ENCODE measurements at places on chromosomes 6 and 20.

DNA sequence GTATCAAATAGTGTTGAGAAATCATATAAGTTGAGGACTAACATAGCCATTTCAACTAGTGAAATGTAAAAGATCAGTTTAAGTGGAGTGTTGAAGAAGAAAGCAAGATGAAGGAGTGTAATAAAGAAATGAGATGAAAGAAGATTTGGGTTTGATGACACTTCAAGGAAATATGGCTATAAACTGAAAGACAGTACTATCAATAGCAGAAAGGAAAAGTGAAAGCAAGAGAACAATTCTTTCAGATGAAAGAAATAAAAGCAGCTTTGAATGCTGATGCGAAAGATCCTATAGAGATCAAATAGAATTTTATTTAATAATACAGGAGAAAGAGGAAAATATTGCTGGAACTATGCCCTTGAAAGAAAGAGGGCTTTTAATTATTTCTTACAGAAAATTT, 92.8 kb upstream of the PRSS16 start:
- no peak for DNase-seq

DNA sequence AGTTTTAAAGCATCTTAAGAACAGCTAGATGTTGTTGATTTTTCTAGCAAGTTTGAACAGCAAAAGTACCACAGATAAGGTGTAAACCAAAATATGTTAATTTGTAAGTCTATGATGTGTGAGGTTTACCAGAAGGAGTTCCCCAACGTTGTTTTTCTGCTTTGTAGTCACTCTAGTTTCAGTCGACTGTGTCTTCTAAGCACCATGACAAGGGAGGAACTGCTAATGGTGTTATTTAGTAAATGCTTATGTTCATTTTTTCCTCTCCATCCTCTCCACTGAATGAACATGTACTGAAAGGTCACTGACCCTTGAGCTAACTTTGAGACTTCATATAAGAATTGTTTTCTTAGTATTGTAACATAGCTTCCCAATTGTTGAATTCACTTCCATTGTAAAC, 3.0 kb downstream of the ENPP3 start:
- DNase-seq = no peak

DNA sequence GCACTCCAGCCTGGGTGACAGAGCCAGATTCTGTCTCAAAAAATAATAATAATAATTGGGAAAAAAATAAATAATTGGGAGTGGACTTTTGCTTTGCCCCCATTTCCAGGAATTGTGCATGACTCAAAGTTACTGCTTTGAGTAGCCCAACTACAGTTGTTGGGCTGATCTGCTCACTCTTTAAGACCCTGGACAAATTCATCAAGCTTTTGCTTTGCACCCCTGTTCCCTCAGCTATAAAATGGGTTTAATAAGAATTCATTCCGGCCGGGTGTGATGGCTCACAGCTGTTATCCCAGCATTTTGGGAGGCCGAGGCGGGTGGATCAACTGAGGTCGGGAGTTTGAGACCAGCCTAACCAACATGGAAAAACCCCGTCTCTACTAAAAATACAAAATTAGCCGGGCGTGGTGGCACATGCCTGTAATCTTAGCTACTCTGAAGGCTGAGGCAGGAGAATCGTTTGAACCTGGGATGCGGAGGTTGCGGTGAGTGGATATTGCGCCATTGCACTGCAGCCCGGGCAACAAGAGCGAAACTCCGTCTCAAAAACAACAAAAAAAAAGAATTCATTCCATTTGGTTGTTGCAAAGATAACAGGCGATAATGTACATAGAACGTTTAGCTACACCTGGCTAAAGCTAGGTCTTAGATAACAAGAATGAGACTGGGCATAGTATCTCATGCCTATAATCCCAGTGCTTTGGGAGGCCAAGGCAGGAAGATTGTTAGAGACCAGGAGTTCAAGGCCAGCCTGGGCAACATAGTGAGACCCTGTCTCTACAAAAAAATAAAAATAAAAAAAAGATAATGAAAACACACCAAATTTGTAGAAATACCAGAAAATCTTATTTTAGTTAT, 87.9 kb upstream of the ZNF217 start:
- no peak for DNase-seq

GRCh38 chr6:107666084-107666980, 157.8 kb downstream of the SCML4 start:
- DNase-seq = no peak

GRCh38 chr6:150312395-150312794, 56.4 kb upstream of the IYD start:
- no peak for DNase-seq

DNA sequence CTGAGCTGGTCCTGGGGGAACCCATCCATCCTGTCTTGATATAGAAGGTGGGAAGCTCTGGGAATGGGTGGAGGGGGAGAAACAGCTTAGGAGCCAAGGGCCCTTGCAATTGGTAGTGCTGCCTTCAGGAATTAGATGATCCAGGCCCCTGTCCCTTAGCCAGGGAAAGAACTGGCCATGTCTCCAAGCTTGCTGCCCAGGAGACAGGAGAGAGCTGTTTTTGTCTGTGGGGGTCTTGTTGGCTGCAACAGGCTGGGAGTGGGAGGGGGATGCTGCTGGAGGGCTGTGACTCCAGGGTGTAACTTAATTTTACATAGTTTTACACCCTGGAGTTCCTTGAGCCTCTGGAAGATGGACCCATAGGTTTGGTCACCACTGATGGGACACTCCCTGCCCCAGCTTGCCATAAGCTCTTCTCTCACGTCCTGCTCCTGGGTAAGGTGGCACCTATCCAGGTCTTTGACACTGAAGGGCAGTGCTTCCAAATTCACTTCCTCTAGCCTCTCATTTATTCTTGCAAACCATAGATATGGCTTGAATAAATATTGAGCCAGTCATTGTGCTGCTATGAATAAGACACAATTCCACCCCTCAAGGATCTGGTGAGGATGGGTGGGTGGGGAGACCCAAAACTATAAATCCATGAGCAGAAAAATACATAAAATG, 16.8 kb downstream of the VEGFA start:
- DNase-seq = no peak

GRCh38 chr6:88454658-88455057, 288.5 kb upstream of the CNR1 start:
- no peak for DNase-seq

- DNase-seq = no peak
Observed at GRCh38 chr6:23873161-23873560, 252.9 kb upstream of the NRSN1 start.

DNA sequence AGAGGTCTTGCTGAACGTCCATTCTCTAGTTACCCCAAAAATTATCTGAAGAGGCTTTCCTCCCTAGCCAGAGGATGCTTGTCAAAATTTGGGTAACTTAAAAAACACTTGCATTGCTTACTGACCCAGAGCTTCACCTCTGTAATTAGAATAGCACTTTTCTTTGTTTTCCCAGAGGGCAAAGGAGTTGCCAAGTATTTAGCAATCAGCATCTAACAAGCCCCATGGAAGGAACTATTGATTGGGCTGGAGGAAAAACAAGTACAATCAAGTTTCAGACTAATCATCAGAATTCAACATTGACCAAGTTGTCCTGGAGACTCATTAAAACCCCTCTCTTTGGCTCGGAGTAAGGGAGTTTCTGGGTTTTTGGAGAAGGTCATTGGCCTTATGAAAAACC, 226.4 kb downstream of the TBC1D7 start:
- no peak for DNase-seq

DNA sequence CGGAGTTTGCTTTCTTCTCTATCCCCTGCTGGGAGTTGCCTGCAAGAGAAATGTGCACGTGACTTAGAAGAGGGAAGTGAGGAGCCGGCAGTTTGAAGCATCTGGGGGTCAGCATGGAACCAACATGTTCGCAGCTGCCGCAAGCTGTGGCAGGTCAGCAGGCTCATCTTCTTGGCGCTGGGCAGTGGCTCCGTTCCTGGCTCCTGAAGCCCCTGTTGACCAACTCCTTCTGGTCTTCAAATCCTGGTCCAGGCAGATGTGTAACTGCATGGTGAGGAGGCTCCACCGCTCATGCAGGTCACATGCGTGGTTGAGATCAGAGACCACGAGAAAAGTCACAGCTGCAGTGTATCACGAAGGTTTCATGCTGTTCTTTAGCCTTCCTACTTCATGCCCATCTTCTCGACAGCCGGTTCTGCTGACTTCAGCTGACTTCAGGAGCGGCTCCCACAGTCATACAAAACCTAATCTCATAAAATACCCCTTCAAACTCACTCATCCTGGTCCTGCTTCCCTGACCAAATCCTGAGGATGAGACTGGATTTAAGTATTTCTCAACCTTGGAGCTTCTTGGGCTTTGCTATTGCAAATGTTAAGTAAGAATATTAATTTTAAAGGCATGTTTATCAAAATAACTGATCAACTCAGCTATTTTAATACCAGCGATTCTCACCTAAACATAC, 44.9 kb upstream of the BCAS1 start:
- no peak for DNase-seq

DNA sequence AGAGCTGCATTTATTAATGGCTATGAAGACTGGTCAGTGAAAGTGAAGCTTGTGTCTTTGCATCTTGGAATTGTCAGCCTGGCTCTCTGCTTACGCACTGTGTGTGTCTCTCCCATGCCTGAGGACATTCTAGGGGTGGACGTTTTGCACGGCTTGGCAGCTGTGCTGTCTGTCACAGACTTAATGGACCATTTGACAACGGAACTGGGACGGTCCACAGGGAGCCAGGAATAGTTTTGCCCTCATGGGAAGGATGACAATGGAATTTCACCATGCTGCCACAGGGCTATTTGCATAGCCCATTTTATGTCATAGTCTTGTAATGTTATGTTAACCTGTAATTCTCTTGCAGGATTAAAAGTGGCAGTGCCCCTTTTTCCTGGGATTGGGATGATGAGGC, 44.7 kb downstream of the OR2B6 start:
- DNase-seq = no peak

GRCh38 chr20:3070725-3071124, 695 bp upstream of the OXT start:
- no peak for DNase-seq

GRCh38 chr6:1630771-1631217, 21.1 kb downstream of the FOXC1 start:
- no peak for DNase-seq

DNA sequence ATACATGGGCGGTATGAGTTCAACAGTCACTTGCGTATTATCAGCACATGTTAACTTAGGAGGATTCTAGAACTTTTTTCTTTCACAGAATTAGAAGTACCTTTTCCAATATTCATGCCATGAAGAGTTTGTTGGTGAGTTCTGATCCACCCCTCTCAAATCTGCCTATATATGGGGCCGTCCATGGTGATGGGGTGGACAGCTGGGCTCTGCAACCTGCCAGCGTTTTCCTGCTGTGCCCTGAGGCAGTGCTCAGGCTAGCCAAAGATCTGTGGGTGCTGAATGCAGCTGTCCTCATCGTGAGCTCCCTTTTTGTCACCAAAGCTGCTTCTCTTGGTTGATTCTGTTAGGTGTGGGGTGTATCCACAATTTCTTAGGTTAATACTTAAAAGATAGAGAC, 88.7 kb downstream of the THBS2 start:
- DNase-seq = no peak

GRCh38 chr20:37494796-37495195, 26.3 kb upstream of the NNAT start:
- no peak for DNase-seq

DNA sequence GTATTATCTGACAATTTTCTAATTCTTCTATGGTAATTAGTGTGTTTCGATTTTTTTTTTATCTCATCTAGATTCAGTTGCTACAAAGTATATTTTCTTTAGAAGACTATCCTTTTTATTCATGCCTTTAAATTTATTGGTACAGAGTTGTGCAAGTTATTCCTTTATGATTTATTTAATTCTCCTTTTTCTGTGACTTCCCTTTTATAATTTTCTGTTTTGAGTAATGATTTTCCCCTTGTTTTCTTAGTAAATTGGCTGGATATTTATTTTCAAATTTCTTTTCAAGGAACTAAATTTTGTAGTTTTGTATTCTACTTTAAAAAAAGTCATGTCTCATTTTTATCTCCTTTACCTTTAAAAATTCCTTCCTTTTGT, 2.4 kb upstream of the IL22RA2 start:
- no peak for DNase-seq

GRCh38 chr20:34452281-34452982, 63.8 kb upstream of the DYNLRB1 start:
- no peak for DNase-seq

GRCh38 chr6:22248513-22249308, 48.1 kb downstream of the PRL start:
- no peak for DNase-seq

DNA sequence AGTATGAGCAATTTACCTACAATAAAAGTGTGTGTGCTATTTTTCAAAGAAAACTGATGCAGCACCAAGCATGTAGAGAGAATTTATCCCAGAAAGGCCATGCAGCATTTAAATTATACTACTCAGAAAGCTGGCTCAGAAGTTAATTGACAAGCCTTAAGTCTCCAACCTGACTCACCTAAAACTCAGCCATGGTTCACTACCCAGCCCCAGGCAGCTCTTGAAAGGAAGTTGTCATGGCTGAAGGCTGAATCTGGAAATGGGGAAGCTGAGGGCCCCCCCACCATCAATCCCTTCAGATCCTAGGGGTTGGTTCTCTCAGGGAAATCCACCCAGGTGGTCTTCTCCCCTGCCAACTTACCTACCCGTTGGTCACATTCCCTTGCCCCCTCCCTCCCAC, 19.7 kb downstream of the PPIL6 start:
- DNase-seq = no peak

DNA sequence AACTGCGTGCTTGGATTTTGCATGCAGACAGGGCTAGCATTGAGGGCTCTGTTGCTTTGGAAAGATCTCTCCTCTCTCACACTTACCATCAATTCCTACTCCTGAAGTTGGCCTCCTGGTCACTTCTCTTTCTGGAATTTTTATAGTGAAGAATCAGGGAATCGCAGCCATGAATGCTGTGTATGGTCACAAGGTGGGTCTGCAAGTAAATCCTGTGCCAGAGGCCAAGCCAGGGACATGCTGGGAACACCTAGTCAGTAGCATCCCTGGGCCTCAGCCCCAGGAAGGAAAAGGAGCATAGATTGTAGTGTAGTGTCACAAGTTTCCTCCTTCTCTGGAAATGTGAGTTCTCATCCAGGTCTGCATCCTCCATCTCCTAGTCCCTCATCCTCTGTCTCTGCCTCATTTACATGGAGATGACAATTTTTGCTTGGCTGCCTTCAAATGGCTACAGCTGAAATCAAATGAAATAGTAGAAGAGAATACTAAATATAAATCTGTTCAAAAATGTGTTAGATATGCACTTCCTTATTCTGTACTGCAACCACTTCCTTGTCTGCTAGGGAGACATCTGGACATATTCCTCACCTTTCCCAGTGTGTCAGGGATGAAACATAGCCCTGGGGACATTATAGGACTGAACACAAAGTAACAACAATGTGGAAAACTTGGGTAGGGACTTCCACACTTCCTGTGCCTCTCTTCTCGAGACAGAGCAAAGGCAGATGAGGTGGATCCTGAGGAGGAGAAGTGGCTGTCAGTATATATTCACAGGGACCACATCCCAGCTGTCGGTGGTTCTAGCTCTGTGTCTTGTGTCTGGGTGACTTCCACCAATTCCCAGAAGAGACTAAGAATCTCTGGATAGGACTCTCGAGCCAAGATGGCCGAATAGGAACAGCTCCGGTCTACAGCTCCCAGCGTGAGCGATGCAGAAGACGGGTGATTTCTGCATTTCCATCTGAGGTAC, 17.0 kb downstream of the CST9 start:
- no peak for DNase-seq
